ENCODE measurements at places on chromosomes 2 and 18.

DNA sequence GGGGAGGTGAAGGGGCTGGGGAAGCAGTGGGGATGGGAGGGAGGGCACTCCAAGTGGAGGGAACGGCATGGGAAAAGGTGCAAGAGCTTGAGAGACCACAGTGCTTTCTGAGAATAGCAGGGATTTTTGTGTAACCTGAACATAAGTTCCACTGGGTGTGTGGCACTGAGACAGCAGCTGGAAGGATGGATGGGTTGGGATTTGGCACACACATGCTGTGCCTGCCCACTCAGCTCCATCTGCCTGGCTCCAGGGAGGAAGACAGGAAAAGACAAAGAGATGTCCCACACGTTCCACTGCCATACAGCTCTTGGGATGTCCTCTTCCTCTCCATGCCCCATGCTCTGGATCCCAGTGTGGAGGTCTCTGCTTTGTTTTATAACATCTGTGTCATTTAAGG, 114.1 kb upstream of the TEX51 start:
- DNase-seq, result no peak

DNA sequence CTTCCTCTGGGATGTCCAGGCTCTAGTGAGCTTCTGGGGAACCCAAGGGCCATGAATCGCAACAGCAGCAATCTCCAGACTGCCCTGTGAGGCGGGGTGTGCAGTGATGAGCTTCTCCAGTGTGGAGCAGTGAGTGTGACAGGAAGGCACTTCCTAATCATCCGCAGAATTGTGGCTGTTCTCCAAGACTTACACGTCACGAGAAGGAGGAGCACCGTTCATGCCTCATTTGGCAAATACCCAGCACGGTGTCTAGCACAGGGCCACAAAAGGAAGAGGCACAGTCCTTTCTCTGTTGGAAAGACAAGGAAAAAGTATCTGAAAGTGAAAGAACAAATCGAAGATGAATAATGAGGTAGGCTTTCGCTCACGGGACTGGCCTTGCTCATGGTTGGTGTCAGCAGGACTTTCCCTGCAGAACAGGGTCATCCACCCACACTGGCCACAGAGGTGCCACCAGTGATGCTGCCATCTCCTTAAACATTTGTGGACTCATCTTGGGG, 125.1 kb upstream of the HAAO start:
- no peak for DNase-seq

GRCh38 chr2:226399006-226399405, 400.6 kb downstream of the IRS1 start:
- DNase-seq, result no peak

GRCh38 chr2:207161247-207162123, 4.3 kb downstream of the KLF7 start:
- no peak for DNase-seq

DNA sequence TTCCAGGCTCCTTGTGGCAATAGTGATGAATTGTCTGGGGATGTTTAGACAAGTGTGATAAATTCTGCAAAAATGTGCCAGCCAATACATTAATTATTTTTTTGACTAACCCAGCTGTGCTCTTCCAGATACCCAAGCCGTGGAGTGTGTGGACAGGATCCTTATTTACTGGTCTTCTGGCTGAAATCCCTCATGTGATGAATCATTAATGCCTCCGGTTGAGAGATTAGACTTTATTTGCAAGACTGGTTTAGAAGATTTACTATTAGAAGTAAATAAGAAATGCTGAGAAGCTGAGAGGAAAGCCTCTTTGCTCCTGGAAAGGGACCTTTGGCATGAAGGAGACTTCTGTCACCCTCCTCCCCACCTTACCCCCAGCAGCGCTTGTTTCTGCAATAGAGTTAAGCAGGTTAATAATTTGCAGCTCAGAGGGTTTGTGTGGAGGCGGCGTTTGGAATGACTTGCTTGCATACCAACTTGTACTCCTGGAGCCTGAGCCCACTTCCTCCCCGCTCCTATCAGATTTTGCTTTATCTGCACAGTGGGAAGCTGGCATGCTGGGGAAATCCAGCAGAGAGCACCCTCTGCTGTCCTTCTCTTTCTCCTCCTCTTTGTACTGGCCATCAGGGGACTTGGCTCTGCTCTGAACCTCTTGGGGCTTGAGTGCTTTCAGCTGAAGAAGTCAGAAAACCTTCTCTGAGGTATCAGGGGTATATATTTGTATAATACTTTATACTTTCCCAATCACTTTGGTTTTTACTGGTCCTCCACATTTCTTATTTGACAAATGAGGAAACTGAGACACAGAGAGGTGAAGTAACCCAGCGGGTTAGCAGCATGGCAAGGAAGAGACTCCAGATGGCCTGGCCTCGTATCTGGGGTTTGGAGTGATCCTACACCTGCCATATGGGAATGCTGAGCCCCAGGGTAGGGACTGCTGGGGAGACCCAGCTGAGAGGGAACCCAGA, 16.3 kb downstream of the SLC3A1 start:
- DNase-seq, result no peak

DNA sequence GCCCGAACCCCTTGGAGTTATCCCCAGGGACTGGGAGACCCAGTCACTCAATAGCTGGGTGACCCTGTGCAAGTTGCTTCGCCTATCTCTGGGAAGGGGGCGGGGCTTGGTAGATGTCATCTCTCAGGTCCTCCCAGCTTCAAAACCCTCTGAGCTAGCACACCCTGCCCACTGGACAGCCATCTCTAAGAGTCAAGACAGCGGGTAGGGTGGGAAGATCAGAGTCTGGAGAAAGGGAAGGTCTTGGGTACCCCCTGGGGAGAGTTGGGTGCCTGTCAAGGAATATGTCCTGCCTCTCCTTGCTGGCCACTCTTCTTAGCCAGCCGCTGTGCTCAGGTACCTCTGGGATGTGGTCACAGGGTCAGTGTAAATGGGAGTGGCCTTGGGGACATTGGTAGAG, 8.0 kb downstream of the GLI2 start:
- no peak for DNase-seq

- no peak for DNase-seq
Observed at GRCh38 chr18:75023473-75023872, 185.5 kb downstream of the PTGR3 start.

GRCh38 chr18:77114415-77115191, 18.0 kb downstream of the MBP start:
- DNase-seq, result no peak

DNA sequence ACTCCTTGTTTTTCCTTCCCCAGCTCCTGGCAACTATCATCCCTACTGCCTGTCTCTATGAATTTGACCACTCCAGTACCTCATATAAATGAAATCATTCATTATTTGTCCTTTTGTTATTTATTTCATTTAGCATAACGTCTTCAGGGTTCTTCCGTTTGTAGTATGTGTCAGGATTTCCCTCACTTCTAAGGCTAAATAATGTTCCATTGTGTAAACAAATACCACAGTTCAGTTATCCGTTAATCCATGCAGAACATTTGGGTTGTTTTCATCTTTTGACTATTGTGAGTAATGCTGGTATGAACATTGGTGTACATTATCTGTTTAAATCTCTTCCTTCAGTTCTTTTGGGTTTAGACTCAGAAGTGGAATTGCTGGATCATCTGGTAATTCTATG, 18.8 kb downstream of the DYNC2LI1 start:
- no peak for DNase-seq

GRCh38 chr2:54262015-54262765, 6.2 kb upstream of the TSPYL6 start:
- DNase-seq, result no peak

DNA sequence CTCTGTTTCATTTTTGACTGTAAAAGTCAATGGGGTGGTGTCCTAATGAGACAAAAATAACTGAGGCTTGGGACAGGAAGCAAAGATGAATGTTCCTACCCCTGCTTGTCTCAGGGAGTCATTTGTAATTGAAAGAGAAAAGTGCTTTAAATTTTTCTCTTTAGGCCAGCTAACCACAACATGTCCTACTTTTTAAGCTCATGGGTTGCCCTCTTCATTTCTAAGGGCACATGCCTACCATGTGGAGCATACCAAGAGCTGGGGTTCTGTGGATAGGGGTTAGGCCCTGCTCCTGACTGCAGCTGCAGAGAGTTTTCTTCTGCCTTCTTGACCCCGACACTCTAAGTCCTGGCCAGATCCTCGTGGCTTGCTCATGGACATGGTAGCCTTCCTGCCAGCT, 96.8 kb upstream of the ARL4C start:
- no peak for DNase-seq

DNA sequence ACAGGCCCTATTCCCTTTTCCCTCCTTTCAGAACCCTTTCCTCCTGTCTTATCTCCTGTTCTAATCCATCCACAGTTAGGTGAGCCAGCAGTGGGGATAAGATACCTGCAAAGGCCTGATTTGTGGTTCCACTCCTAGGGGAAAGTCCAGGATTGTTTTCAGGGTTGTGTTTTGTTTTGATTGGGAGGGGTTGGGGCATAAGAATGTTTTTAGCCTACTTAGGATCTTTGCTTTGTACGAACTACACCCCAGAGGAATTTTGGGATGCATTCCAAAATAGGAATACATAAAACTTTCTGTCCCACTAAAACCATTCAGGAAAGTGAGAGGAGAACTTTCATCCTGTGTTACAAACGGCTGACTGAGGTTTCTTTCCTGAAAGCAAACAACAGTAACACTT, 150.8 kb upstream of the PGAP1 start:
- no peak for DNase-seq

- no peak for DNase-seq
Observed at GRCh38 chr2:124530203-124530602, 505.1 kb downstream of the CNTNAP5 start.

DNA sequence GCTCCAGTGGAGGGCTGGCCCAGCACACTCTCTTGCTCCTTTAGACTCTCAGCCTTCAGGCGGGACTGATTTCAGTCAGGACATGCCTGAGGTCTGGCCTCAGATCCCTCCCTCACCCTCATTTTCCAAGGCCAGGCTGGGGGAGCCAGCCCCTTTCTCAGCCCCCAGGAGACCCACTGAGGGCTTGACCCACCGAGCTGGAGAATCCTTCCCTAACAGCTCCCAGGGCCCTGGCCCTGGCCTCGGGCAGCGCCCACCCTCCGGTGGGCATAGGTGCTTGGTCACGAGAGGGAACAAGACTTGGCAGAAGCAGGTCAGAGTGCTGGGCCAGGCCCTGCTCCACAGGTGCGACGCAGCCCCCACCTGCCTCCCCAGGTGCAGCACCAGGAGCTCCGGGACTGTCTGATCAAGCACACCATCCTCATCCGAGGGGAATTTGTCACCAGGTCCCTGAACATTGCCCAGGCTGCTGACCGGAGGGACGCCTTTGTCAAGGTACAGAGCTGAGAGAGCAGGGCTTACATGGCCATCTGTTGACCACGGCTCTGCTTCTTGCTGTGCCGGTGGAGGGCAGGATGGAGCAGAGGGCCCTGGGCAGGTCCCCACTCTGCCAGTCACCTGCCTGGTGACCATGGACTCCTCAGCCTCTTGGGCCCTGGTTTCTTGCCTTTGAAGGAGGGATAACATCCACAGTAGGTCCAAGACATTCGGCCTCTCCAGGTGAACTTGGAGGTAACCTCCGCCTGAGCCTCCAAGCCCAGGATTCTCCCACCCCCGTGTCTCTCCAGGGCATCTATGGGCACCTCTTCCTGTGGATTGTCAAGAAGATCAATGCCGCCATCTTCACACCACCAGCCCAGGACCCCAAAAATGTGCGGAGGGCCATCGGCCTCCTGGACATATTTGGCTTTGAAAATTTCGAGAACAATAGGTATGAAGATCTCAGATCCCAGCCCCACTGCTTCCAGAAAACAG, 46.3 kb downstream of the MYO7B start:
- DNase-seq, result no peak

DNA sequence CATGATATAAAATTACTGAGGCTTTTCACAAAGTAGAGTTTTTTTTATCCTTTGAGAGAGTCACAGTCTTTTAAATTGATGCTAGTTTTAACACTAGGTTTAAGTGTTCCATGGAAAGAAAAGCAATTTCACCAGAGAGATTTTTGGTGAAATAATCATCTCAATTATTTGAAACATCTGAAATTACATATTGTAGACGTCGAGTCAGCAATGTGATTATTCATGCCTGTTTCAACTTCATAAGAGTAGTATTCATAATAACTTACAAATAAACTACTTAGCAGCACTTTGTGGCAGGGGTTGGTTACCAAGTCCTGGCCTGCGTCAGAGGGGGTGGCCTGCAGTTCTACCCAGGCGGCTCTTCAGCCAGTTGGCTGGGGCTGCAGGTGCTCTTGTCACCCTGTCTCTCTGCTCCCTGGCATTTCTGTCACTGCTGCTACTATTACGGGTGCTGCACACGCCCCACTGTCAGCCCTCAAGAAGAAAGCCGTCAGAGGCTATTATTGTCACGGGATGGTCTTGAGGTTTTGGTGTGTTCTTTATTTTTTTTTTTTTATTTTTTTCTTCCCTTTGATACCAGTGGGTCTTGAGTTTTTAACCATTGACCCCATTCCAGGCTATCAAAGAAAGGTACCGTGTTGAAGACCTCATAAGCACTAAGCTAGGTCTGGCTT, 50.4 kb downstream of the MALT1 start:
- DNase-seq, result no peak

DNA sequence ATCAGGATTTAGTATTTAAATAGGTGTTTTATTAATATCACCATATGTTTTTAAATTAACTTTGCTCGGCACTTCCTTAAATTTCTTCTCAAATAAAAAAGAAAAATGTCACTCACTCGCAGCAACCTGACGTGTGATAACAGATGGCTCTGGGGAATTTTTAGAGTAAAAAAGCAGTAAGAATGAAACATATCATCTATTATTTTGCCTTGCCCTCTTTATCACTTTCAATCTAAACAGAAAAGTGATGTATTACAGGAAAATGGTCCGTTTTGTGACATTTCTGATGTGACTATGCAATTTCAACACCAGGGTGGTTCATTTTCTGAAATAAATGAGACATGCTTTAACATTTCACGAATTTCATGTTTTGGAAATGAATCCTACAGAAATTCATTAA, 1368.0 kb upstream of the LRRTM1 start:
- no peak for DNase-seq

DNA sequence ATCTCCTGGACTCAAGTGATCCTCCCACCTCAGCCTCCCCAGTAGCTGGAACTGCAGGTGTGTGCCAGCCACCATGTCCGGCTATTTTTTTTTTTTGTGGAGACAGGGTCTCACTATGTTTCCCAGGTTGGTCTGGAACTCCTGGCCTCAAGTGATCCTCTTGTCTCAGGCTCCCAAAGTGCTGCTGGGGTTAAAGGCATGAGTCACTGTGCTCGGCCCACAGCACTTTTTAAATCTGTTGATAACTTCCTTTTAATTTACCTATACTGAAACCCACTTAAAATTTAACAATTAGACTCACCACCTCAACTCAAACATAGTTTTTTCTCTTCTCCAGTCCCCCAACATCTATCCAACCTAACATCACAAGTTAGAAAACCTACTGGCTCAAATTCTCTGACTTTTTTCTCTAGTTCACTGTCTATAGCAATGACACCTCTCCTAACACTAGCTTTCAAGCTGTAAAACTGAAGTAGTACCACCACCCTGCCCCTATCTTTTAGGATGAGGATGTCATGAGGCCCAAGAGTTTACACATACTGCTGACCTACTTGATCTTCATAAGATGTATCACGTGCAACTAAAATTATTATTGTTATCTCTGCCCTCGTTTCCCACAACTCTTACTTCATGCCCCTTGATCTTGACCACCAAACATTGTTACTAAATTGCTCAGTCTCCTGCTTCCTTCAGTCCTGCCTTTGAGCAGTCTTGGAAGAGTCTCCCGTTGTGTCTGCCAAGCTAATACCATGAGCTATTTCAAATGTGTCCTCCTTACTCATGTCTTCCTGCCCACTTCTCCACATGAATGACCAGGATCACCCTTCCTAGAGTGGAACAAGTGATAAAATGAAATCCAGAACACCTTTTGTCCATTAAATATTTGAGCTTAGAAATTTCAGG, 142.3 kb upstream of the ZFP36L2 start:
- no peak for DNase-seq

GRCh38 chr2:47039913-47040562, 115.1 kb downstream of the STPG4 start:
- DNase-seq, result no peak
